ENCODE measurements at places on chromosomes 2 and 18.
A peak's percentile ranks its signal among the peaks of the same experiment; 100 is the strongest.

GRCh38 chr2:129396980-129397599 lies 582.4 kb upstream of the RAB6C start:
- no peak for DNase-seq
- no peaks in the 10 kb centered on the region for H3K36me3 ChIP-seq
- H3K27me3 ChIP-seq = no peaks in the 10 kb centered on the region

DNA sequence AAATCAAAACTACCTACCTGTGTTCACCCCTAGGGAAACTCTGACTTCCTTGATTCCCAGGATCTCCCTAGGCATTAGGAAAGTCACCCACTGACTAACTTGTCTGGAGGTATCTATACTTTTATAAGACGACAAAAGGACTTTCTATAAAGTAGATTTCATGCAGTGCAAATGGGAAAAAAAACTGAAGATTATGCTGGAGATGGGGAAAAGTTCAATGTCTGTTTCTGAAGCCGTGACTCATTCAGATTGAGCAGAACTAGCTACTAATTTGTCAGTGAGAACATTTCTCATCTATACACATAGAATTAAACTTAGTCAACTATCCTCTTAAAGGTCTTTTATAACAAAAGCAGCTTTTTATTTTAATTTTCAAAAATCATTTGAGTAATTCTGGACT lies 6.0 kb downstream of the SEPTIN10 start:
- no peak overlapping the region for H3K27ac ChIP-seq
- H3K36me3 ChIP-seq = no peaks in the 10 kb centered on the region
- no peaks in the 10 kb centered on the region for H3K4me1 ChIP-seq
- peaks cover 77% of the 10 kb centered on the region for H3K27me3 ChIP-seq

GRCh38 chr2:84880645-84881521 lies at the start of gene TRABD2A:
Gene TRABD2A, minus strand, starts transcription at chr2:84881084. Its CDS starts 45 bp downstream, at chr2:84881039.
- peak; percentile 25 for DNase-seq
- no peaks in the 10 kb centered on the region for H3K27me3 ChIP-seq
- H3K4me1 ChIP-seq = peaks cover 26% of the 10 kb centered on the region
- H3K27ac ChIP-seq = peak within 1 kb of the TSS; percentile 95
- peaks cover 6% of the 10 kb centered on the region for H3K36me3 ChIP-seq
- H3K4me3 ChIP-seq = peak within 1 kb of the TSS; percentile 94

DNA sequence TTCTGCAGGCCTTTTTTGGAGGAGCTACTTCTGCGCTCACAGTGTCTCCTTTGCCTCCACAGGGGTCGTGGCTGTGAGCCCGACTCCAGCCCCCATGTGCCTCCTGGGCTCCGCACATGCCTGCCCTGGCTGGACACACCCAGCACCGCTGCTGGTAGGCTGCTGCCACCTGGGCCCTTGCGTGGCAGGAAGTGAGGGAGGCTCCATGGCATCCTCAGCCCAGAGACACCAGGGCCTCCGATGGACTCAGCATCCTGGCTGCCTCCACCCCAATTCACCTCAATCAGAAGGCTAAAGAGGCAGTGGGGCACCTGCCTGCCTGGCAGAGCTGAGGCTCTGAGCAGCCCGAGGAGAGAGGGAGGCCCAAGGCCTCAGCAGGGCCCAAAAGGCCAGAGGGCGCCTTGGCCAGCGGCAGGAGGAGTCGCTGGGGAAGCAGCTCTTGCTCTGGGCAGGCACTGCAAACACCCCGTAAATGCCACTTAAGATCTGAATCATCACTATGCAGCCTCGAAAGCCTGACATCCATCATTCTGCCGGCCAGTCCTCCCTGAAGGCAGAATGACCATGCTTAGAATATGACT lies 68.3 kb upstream of the OTOS start:
- peaks cover 14% of the 10 kb centered on the region for H3K27me3 ChIP-seq
- no peak overlapping the region for H3K4me3 ChIP-seq
- no peak overlapping the region for H3K27ac ChIP-seq
- DNase-seq = no peak
- no peaks in the 10 kb centered on the region for H3K36me3 ChIP-seq

DNA sequence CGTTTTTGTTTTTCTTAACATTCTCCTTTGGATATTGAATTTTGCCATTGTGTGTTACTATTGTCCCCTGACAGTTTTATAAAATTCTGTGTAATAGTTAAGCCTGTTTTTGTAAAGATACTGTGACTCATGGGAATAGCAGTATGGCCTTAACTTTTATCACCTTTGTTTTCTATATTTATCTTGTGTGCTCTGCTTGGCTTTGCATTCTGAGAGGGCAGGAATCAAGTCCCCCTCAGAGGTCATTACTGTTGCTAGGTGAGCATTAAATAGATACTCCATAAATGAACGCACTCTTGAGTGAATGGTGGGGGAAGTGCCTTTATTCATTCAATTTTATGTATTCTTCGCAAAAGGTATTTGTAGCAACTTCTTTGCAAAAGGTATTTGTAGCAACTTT lies 160.0 kb downstream of the PHLPP1 start:
- DNase-seq = no peak
- no peaks in the 10 kb centered on the region for H3K27me3 ChIP-seq
- peaks cover 4% of the 10 kb centered on the region for H3K36me3 ChIP-seq
- H3K4me3 ChIP-seq = no peak overlapping the region
- H3K27ac ChIP-seq = peak overlapping the region; percentile 42
- peaks cover 12% of the 10 kb centered on the region for H3K4me1 ChIP-seq
